ENCODE measurements at places on chromosomes 12 and 14.

- DNase-seq = no peak
Observed at GRCh38 chr12:64395739-64396138, 5.2 kb upstream of the C12orf56 start.

GRCh38 chr12:54374562-54375258 lies 9.8 kb downstream of the ZNF385A start:
- no peak for DNase-seq

DNA sequence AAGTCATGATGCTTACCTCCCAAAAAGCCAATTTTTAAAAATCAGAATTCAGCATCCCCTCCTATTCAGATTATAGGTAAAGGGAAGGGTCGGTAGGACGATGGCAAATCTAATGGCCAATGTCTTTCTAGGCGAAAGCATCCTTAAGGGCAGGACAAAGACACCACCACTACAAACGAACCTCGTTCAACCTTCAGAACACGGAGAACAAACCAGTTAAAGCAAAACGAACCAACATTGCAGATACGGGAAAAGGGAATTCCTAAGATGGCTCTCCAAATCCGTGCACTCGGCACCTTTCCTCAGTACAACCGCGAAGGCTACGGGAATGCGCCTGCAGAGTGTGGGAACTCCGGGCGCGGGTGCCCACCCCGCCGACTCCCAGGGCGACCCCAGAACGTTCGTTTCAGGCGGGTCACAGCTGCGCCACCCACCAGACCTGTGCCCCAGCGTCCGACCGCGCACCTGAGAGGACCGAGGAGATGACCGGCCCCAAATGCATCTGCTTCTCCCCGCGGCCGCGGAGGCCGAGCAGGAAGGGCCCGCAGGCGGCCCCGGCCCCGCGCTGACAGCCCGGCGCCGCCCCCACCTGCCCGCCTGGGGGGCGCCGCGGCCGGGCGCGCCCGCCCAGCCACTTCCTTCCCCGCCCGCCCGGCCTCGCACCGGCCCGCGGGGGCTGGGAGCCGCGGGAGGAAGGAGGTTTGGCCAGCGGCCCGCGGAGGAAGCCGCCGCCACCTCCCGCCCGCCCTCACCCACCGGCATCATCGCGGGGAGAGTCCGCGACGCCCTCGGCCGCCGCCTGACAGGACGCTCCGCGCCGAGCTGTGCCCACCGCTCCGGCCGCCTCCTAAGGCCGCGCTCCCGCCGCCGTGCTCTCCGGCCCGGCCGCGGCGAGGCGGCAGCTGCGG lies 578 bp downstream of the PPP1R13B start:
- peak; percentile 40 for DNase-seq

- DNase-seq = no peak
Observed at GRCh38 chr12:124044809-124045321, 71.8 kb downstream of the ZNF664 start.

GRCh38 chr12:84813780-84814663 lies 98.6 kb downstream of the SLC6A15 start:
- no peak for DNase-seq

GRCh38 chr12:52006726-52007157 lies at the start of gene TAMALIN:
Gene TAMALIN (plus strand): TSS chr12:52006946. CDS start chr12:52007020, 74 bp downstream.
- peak; percentile 37 for DNase-seq

- DNase-seq = no peak
Observed at GRCh38 chr12:92141591-92142121, 4.0 kb downstream of the BTG1 start.

DNA sequence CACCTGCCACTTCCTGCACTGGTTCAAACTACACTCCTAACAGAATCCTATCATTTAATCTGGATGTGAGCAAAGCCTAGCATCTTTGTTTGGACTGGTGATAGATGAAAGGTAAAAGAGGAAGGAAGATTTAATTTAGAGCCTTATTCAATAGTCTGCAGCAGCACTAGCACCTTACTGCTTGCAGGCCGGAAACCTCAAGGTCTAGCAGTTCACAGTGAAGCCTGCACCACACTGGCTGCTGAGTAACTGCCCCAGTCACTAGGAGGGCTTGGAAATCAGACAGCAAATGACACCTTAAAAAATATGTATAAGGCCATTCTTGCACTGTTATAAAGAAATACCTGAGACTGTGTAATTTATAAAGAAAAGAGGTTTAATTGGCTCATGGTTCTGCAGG lies 358.0 kb downstream of the DAD1 start:
- DNase-seq = no peak

GRCh38 chr12:10363914-10364814 lies 25.7 kb downstream of the KLRK1 start:
- peak; percentile 59 for DNase-seq

- DNase-seq = no peak
Observed at GRCh38 chr12:123286652-123287373, 15.2 kb upstream of the CDK2AP1 start.

- DNase-seq = peak; percentile 47
Observed at GRCh38 chr12:5267603-5268423, 164.1 kb upstream of the NTF3 start.

GRCh38 chr12:113302886-113303640 lies 31.8 kb downstream of the SLC8B1 start:
- no peak for DNase-seq

- DNase-seq = no peak
Observed at GRCh38 chr12:108702595-108703320, 28.6 kb downstream of the CORO1C start.

GRCh38 chr12:54251667-54252284 lies 28.1 kb downstream of the CBX5 start:
- DNase-seq = peak; percentile 54

DNA sequence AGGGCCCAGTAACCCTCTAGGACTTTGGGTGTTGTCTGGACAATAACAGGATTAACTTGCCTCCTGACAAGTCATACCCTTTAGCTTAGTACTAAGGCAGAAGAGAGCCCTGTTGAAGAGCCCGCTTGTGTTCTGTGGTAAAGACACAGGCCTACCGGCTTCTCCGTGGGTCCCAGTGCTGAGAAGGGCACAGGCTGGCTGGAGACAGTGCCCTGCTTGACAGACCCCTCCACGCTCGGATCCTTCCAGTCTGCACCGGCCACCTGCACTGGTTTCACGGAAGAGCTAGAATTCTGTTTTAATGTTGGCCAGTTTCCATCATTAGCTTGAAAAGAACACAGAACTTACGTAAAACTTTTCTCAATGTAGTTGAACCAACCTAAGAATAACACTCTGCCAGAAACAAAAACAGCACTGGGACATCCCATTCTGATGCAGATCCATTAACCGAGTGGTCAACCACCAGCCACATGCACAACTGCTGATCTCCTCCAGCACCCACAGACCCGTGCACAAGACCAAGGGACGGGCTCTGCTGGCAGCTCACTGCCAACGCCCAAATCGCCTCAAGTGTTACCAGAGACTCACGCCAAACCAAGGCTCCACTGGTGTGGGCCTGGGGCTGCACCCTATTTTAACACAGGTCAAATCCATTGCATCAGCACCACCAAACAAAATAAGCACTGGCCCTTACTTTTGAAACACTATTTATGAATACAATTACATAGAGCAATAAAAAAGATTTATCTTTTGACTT lies 27.1 kb downstream of the ZFYVE21 start:
- no peak for DNase-seq

DNA sequence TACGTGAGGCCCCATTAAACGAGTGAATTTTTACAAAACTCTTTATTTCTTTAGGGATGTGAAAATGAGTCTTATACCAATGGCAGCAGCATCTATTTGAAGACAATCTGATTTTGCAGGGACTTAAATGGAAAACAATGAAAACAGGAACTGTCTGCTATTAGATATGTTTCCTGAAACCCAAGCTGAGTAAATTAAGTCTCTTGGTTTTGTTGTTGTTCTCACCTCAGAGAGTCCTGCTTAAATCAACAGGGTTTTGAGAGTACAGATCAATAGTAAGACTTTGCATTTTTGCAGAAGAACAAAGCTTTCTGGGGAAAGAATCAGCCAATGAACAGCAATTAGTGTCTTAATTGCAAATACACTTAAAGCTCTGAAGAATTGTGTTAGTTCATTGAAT lies 39.1 kb upstream of the LGR5 start:
- no peak for DNase-seq

- DNase-seq = peak; percentile 70
Observed at GRCh38 chr12:122951979-122952892, 14.0 kb downstream of the ABCB9 start.

- DNase-seq = no peak
Observed at GRCh38 chr14:92633724-92634123, 114.7 kb downstream of the LGMN start.

DNA sequence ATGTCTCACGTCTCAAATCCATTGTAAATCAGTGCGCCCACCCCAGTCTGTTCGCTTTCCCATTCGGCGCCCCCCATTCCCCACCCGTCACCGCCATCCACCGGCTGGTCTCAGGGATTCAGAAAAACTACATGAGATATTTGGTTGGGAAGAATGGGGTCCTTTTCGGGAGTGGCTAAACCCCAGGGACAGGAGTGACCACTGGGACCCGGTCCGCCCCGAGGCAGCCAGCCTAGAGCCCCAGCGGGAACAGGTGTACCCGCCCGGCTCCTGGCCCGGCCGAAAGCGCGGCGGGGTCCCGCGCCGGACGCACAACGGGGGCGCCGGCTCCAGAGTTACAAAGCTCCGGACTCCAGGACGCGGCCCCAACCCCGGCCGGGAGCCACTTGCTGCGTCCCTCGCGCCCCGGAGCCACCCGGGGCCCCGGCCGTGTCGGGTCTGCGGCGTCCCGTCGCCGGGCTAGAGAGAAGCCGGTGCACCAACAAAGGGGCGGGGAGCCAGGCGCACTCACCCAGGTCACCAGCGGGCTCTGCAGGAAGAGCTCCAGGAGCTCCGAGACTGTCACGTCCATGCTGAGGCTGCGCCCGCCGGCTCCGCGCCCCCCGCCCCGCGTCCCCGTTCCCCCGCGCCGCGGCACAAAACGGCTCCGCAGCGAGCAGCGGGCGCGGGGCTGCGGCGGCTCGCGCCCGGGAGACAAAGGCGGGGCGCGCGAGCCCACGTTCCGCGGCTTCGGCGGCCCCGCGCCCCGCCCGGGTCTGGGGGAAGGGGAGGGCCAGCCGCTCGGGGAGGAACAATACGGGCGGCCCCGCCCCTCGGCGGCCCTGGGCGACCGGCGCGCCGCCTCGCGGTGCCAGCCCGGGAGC lies at the start of gene CCDC88C:
Gene CCDC88C (minus strand): TSS at position 701 of the 863 bp plus-strand sequence. CDS start 130 bp downstream, at position 571.
- DNase-seq = peak; percentile 14

DNA sequence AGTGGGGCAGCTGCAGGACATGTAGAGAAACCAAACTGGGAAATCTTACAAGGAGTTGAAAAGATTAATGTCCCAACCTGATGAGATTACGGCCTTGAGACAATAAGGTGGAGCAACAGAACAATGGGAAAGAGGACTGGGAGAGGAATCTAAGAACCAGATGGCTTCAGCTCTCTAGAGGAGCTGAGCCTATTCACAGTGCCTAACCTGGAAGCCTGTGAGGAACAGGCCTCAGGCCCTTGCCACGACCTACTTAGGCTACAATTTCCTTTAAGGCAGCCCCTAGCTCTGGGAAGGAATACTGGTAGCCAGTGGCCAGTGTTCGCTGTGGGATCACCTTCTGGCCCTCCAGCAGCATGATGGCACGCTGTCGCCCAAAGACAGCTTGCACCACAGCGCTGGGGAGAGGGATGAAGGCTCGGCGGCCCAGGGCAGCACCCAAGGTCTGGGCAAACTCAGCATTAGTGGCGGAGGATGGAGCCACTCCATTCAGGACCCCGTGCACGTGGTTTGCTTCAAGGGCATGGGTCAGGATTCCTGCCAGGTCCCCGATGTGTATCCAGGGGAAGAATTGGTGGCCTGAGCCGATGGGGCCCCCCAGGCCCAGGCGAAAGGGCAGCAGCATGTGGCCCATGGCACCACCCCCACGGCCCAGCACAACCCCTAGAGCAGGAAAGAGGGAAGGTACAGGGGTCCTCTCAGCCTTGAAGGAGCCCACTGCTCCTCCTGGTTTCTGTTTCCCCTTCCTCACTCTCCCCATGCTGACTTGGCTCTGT lies 2.6 kb downstream of the SDR39U1 start:
- no peak for DNase-seq

DNA sequence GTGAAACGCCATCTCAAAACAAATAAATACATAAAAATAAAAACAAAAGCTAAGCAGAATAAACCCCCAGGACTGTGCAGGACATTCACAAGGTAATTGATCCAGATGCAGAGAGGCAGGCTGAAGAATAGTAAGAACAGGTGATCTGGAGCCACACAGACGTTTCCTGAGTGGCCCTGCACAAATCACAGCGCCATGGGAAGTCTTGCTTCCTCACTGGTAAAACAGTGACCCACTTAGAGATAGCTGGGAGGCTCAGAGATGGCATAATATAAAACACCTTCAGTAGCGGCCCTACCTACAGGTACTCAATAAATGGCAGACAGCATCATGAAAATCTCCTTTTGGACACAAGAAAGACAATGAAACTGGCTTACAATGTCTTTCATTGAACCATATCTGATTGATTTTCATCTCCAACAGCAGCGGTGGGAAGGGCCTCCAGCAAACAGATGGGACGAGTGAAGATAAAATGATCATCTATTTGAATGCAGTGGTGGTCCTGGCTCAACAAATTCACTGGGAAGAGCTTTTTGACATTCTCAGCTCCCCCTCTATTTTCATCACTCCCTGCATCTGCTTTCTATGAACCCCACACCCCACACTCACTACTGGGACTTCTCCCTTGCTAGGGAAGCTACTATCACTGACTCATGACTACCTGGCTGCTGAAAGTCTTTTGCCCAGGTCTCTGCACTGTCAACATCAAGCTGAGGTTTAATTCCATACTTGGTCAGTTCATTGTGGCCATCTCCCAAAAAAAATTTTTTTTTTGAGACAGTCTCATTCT lies 63.9 kb downstream of the FOXN3 start:
- no peak for DNase-seq

- DNase-seq = peak; percentile 45
Observed at GRCh38 chr14:58430156-58430555, 2.6 kb downstream of the KIAA0586 start.

DNA sequence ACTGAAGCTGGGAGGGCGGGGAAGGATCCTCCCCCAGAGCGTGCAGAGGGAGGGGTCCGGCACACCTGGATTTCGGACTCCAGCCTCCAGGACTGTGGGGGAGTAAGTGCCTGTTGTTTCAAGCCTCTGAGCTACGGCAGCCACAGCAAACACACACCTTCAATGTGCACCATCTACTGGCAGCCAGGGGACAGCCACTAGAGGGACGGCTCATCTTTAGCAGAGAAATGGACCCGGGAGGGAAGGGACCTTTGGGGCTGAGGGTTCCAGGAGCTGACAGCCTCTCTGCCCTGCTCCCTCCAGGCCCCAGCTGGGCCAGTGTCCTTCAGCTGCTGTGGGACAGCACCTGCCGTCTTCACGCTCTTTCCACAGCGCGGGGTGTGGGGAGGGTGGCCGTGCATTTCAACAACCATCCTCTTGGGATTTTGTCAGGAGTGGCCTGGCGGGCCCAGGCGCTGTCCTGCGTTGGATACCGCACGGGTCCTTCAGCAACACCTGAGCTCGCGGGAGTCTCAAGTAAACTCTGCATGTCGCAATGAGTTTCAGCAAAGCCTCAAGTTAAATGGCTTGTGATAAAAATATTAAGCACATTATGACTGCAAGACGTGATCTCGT lies 209.2 kb upstream of the C14orf180 start:
- no peak for DNase-seq

All from EL (cell line).